Ecto neural progenitor cell (in vitro differentiated cells): ENCODE measurements at places on chromosomes 1 and 21.

- no peak for DNase-seq
Measured at GRCh38 chr1:109623601-109624161, 4.0 kb downstream of the AMPD2 start.

DNA sequence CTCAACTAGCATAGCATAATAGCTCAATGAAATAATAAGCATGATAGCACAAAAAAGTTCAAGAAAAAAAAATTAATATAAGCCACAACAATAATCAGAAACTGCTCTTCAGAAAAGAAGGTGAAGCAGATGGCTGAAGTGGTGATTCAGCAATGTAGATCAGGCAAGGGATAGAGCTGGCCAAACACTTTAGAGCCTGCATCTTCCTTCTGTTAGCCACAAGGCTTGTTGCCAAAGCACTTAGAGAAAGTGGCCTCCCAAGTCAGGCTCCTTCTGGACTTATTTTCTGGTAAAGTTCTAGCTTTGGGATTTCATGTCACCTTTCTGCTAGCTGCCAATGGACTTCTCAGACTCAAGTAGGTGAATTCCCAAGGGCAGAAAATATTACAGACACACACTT lies 60.3 kb upstream of the C1orf87 start:
- no peak for DNase-seq

DNA sequence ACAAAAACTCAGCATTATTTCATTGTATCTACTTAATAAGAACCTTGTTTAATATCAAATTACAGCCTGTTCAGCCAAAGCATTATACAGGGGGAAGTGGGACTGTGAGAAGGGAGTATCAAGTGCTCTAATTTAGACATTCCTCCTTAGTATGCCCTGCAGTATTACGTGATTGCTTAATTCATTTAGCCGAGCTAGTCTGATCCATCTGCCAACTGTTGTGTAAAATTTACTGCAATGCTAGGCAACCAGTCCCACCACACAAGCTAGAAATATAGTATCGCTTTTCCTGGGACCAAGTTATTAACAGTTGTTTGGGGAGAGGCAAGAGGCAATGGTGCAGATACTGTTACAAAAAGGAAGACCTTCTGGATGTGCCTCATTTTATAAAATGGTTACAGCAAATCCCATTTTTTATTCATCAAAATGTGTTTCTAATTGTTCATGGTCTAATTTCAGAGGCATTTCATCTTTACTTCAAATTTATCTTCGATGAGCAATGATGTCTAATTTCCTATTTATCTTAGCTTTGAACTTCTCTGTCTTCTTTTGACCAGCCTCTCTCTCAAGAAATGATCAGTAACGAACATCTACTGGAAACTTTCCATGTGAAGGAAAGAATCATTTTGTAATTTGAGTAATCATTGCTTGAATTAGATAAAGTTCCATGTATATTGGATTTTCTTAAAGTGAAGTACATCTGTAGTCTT lies 283.3 kb downstream of the DUSP10 start:
- DNase-seq = no peak

DNA sequence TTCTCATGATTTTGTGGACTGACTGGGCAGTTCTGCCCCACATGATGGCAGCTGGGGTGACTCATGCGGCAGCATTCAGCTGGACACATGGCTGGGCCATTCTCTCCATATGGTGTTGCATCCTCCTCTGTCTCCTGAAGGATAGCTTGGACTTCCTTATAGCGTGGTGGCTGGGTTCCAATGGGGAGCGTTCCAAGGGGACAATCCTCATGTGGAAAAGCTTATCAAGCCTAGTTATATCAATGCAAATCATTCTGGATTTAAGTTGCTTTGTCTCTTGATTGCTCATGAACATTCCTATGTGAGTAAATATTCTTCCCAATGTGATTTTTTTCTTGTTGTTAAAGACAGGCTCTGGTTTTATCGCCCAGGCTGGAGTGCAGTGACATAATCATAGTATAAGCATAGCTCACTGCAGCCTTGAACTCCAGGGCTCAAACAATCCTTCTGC lies 13.2 kb upstream of the SLC2A1 start:
- DNase-seq = no peak

DNA sequence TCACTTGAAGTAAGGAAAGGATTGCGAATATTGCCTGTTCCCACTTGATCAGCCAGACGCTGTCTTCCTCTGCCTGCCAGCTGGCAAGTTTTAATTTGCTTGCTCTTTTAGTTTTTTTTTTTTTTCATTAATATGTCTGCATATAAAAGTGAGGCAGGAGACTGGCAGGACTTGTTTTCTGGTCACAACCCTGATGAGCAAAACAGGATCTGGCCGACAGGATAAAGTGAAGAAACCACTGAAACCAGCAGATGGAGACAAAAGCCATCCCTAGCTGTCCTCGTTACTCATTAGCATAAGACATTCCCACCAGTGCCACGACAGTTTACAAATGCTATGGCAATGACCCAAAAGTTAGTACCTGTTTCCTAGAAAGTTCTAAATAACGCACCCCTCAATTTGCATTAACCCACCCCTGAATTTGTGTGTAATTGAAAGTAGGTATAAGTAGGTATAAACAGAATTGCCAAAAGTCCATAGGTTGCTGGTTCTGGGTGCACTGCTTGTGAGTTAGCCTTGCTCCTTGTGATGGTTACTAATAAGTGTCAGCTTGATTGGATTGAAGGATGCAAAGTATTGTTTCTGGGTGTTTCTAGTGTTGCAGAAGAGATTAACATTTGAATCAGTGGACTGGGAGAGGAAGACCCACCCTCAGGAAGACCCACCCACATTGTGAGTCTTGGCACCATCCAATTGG lies 60.8 kb downstream of the ZNF684 start:
- no peak for DNase-seq

DNA sequence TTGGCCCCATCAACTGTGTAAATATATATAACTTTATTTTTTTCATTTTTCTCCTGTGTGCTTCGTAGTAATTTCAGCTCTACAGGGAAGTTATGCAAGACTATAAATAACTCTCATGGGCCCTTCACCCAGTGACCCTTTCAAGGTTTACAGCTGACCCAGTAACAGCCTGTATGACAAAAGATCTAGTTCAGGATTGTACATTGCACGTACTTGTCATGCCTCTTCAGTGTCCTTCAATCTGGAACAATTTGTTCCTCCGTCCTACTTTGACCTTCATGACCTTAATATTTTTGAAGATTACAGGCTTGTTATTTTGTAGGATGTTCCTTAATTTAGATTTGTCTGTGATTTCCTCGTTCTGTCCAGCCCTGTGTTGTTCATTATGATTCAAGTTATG lies 40.5 kb downstream of the BRINP2 start:
- DNase-seq = no peak

- DNase-seq = no peak
Measured at GRCh38 chr1:30758785-30759380, 1.3 kb upstream of the LAPTM5 start.

- no peak for DNase-seq
Measured at GRCh38 chr1:18505666-18506065, 24.9 kb downstream of the KLHDC7A start.

DNA sequence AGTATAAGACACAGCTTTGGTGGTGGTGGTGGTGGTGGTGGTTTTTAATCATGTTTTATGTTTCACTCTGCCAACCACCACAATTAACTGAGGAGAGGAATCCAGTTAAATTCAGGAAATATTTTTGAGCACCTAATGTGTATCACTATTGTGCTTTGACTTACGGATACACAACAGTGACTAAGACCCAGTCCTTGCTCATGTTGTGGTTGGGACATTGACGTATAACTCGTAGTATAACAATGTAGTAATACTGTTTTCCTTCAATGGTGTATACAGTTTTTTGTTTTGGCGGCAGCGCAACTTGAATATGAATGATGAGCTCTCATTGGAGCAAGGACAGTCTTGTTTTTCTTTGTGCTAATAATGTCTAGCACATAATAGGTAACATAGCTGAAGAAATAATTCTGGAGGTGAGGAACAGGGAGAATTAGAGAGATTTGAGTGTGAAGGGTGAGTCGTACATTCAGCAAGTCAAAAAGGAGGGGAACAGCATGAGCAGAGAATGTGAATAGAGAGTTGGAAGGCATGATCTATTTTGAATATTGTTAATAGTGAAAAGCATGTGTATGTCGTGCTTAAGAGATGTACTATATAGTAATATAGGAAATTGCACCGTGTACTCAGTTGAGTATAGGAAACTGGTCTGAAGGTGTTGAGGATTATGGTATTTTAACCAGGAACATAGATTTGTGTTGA lies 5.5 kb downstream of the CACYBP start:
- DNase-seq = no peak

DNA sequence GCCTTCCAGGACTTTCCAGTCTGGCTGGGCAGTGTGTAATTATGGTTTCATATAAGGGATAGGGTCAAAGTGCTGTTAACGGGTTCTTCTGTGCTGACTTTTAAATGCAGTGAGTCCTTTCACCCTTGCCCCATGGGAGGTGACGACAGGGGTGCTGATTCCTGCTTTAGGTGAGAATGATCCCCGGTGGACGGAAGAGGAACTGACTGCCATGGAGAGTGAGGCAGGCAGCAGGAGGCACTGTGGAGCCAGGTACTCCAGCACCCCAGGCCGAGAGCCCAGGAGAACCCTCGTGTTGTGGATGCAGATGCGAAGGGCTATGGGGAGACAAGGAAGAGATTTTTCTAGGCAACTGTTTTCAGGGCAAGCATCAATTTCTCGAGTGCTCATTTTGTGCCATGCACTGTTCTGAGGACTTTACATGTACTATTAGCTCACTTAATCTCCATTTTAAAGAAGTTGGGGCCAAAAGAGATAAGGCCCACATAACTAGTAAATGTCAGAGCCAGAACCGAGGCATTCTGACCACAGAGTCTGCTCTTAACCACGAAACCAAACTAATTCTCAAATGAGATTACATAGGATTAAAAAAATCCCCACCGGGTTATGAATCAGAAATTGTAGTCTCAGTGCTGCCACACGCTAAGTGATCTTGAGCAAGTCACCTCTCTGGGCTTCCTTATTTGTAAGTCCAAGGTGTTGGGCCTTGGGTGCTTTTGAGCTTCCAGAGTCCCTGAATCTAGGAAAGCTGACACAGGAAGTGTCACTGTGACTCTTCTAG lies 28.2 kb downstream of the STPG1 start:
- no peak for DNase-seq
